NB4 (cell line): ENCODE measurements at places on chromosomes 2 and 18.

- no peak for DNase-seq
Observed at GRCh38 chr2:139078376-139078775, 298.2 kb upstream of the NXPH2 start.

DNA sequence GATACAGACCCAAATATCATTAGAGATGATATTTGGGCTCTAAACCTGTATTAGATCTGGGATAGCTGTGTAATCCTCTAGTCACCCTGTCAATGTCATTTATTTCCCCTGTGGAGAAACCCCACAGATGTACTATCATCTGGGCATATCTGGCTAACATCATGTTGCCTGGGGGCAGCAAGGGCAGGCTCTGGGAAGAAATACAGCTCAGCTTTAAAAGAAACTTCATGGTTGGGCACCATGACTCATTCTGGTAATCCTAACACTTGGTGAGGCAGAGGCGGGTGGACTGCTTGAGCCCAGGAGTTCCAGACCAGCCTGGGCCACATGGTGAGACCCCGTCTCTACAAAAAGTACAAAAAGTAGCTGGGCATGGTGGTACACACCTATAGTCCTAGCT is 282.5 kb downstream of the SLC8A1 start:
- no peak for DNase-seq

- no peak for DNase-seq
Observed at GRCh38 chr2:156704617-156705016, 268.4 kb downstream of the GPD2 start.

GRCh38 chr18:10508591-10508990 is 17.2 kb upstream of the NAPG start:
- no peak for DNase-seq

- no peak for DNase-seq
Observed at GRCh38 chr2:20488782-20489181, 41.9 kb downstream of the RHOB start.
